ENCODE measurements at places on chromosomes 7 and 10.

DNA sequence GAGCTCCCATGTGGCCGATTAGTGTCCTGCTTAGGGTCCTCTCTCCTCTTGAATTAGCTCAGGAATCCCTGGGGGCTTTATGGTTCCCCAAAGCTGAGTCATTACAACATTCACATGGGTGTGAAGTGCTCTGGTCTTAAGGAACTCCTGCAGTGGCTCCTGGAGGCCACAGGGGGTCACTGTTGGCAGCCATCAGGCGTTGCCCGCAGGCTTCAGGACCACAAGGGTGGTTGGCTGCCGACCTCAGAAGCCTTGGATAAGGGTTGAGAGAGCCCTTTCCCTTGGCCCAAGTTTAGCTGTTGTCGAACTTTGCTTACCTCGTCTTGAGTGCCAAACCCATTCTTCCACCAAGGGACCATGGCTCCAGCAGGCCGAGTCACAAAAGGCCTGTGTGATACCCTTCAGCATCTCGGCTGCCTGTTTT, 61.7 kb downstream of the SH2D4B start:
- DNase-seq, result peak; percentile 79

GRCh38 chr10:15632456-15633091, 87.1 kb downstream of the ITGA8 start:
- DNase-seq, result no peak

- DNase-seq, result no peak
These were observed 98.2 kb downstream of the DLG5 start for GRCh38 chr10:77828377-77828776.

GRCh38 chr10:62870866-62871265, 54.7 kb upstream of the EGR2 start:
- DNase-seq, result no peak

GRCh38 chr7:28356619-28357018, 55.7 kb upstream of the CREB5 start:
- DNase-seq, result no peak

- DNase-seq, result no peak
These were observed 23.2 kb upstream of the C1GALT1 start for GRCh38 chr7:7159063-7159658.

DNA sequence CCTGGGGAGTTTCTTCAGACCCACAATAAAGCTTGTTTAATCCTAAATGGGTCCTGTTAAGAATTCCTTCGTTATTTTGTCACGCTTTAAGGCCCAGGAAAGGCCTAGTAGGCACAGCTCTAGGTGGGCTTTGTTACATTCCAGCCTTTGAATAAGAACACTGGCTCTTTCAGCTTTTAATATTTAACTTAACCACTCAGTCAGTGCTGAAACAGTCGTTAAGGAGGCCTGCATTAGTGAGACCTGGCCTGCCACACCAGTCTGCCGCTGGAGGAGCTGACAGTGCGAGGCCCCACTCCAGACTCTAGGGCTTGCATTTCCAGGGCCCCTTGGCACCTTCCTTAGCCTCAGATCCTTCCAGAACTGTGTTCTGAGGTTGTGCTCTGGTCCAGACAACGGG, 351.4 kb downstream of the GLRX3 start:
- DNase-seq, result no peak

All from common myeloid progenitor, CD34-positive (primary cell).